ENCODE measurements at places on chromosomes 13 and 19. TPM values are rescaled to one million over a fixed set of nuclear protein-coding genes. Genes with fewer than 3 reads are reported as not detected.

The KCTD15 gene
- total RNA-seq: 51.9 TPM

The LSR gene
- total RNA-seq: 0.27 TPM

The NDUFA7 gene
- 30.6 TPM for total RNA-seq

The TNFRSF19 gene
- 0.18 TPM for total RNA-seq

The ZNF878 gene
- total RNA-seq: 0.19 TPM

The ZNF709 gene
- total RNA-seq: 3.6 TPM

The LILRA1 gene
- total RNA-seq: not detected

The EPS8L1 gene
- 3.3 TPM for total RNA-seq

The TNFSF11 gene
- not detected for total RNA-seq

The ADAMTSL5 gene
- 0.18 TPM for total RNA-seq

All from endothelial cell of coronary artery (primary cell).